ENCODE measurements at places on chromosomes 5 and 9.

DNA sequence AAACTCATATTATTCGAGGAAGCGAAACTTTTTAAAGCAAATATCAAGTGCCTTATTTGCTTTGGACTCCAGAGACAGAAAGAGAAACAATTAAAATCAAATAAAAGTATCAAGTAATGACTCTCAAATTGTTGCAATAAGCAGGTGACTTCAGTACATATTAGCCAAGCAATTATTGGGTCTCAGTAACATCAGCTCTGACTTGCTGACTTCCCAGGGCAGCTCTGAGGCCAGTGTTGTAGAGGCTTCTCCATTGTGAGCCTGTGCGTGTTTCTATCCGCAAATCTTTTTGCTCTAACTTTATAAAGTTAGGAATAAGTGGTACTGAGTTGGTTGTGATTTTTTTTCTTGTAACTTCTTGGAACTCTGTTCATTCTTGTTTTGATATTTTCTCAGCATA, 186.8 kb upstream of the PRLR start:
- DNase-seq, result no peak

DNA sequence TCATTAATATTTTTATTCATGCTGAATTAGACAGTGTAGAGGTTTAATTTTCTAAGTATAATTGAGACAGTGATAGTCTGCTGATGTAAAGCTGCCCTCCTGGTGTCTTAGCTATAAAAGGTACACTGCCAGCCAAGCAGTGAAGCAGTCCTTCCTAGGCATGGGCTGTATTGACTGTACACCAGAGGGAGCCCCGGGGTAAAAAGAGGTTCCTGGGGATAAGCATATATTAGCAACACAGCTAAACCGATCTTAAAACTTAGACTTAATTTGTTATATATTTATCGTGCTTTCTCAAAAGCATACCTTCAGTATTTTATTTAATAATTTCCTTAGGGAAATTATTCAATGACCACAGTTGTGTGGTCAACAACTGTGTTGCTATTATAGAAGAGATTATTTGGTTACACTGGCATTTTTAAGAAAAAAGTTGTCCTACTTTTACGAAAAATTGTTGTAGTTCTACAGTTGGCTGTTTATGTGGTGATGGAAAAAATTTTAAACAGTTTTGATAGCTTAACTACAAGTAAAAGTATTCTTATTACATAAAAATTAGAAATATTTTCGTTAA, 68.8 kb downstream of the ELL2 start:
- DNase-seq, result no peak

GRCh38 chr5:61981886-61982285, 324.1 kb upstream of the KIF2A start:
- no peak for DNase-seq

DNA sequence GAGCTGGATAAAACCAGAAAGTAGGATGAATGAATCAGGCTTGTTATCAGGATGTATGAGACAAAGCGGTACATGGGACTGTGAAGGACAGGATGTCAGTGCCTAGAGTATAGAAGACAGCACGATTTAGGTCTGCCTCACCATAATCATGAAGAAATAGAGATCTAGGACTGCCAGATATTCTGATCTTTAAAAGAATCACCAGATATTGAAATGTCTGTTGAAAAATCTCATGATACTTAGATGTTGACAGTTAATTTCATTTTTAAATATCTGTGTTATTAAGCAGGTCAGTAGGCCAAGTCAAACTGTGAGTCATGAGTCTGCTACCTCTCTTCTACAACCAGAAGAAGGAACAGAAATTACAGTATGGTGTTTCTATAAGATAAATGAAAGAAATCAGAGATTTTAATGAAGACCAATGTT, 65.0 kb downstream of the ST8SIA4 start:
- no peak for DNase-seq

DNA sequence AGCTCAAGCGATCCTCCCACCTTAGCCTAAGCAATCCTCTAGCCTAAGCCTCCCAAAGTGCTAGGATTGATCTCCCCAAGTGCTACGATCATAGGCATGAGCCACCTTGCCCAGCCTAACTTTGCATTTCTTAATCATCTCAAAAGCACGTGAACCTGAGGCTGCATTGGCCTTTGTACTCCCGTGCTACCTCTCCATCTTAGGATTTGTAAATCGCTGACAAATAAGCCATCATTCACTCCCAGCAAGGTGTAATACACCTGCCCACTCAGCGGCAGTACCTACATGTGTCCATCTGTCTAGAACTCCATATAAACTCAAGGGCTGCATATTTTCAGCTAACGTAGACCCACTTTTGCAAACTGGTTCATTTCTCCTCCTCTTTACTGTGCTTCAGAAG, 2.8 kb downstream of the ANKH start:
- no peak for DNase-seq

- no peak for DNase-seq
Measured at GRCh38 chr9:3855929-3856328, 330.1 kb upstream of the RFX3 start.

DNA sequence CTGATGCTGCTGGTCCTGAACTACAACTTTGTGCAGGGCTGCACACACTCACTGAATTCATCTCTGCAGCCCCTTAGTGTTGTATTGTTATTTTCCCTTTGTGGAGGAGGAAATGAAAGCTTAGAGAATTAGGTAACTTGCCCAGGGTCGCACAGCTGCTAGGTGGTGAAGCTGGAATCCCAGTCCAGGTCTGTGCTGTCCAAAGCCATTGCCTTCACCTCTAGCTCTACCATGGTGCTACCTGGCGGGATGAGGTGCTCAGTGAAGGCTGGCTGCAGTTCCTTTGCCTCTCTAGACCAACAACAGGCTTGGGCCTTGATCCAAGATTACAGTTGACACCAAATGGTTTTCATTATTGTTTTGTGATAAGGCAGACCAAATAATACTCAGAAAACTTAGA, 177.8 kb upstream of the PITX1 start:
- no peak for DNase-seq

DNA sequence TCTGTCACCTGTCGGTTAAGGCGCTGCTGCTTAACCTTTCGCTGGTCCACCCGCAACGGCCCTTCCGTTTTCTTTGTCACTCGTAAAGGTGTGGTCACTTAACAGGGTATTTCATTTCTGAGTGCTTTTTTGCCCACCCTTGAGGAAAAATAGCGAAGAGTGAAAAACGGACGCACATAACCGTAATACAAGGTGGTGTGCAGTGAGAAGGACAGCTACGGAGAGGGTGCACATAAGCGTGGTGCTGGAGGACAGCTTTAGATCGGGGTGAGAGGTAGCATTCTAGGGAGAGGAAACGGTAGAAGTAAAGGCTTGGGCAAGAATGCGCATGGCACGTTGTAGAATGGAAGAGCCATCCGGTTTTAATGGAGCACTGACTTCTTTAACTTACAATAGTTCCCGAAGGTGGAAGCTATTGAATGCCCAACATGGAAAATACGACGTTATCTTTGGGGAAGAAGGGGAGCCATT, 761 bp downstream of the CCT5 start:
- DNase-seq, result no peak

GRCh38 chr5:6321078-6321477, 57.3 kb downstream of the MED10 start:
- no peak for DNase-seq
